ENCODE measurements at places on chromosomes 12 and 14. TPM values are rescaled to one million over a fixed set of nuclear protein-coding genes. Genes with fewer than 3 reads are reported as not detected.

The ABHD12B gene
- total RNA-seq = not detected

The MED6 gene
- total RNA-seq = 81.8 TPM

The SIX1 gene
- not detected for total RNA-seq

The ING4 gene
- total RNA-seq = 90.6 TPM

The TDP1 gene
- 54.5 TPM for total RNA-seq
